Fibroblast of skin of left biceps (primary cell): ENCODE measurements at places on chromosomes 12 and 14.

DNA sequence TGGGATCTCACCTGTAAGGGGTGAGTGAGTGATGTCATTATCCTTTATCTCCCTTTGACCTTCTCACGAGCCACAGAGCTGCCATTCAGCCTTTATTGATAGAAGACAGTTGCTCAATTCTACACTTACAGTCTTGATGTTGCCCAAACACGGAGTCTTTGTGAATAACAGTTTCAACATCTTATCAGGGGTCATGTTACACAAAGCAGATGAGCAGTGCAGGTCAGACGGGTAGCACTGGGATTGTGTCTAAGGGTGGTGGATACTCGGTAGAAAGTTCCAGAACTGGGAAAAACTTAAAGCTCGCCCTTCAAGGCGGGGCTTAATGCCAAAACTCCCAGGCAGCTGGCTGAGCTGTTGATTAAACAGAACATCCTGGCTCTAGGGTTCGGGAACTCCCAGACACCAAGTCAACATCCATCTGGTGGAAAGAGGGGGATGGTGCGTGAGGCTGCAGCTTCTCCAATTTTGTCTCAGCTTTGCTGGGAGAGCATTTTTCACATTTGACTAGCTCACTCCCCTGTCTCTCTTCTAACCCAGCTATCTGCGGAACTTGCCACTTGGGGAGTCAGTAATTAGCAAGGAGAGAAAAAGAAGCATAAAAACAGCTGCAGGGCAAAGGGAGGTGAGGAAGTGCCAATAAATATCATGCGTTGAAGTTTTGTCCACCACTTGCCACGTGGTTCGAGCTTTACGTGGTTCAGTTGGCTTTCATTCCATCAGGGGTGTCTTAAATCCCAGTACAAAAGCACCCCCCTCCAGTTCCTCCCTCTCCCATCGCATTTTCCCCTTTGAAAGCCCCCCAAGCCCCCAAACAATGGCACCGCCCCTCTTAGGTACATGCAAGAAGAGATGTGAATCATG is 31.0 kb downstream of the FOXN4 start:
- peak; percentile 0 for DNase-seq

- DNase-seq: no peak
Observed at GRCh38 chr14:103671911-103672310, 42.9 kb downstream of the KLC1 start.

GRCh38 chr12:43318021-43318420 is 234.0 kb downstream of the ADAMTS20 start:
- DNase-seq: no peak

- no peak for DNase-seq
Observed at GRCh38 chr12:100289038-100289437, 22.1 kb downstream of the SCYL2 start.

DNA sequence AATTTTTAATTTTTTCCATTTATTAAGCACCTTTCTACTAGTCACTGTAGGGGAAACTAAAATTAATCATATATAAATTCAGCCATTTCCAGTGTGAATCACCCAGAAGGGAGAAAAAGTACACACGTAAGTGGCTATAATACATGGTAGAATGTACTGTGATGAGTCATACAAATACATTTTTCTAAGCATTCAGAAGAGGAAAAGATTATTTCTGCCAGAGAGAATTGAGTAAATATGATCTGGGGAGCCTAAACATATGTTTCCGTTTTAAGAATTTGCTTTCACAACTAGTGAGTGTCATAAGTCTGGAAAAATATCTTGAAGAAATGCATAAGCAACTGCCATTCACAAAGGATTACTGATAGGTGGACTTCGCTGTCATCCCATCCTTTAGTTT is 102.8 kb downstream of the TGFB3 start:
- peak; percentile 92 for DNase-seq

GRCh38 chr14:52266782-52267181 is 716 bp upstream of the PTGDR start:
- no peak for DNase-seq

DNA sequence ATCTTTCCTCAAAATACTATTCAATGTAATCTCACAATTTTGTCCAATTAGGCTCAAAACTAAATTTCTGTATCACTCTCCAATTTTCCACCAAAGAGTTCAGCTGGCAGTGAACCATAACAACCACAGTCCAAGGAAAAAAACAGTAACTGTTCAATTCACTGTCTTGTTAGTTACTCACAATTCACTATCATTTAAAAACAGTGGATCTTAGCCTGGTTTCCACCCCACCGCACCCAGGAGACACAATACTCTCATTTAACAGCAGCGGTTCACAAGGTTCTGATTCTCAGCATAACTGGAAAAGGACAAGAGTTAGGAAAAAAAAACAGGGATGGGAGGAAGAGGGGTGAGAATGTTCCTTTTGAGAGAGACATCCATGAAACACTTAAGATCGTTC is 40.5 kb downstream of the MED13L start:
- DNase-seq: no peak
